ENCODE measurements at places on chromosomes 3 and 15. TPM values are rescaled to one million over a fixed set of nuclear protein-coding genes. Genes with fewer than 3 reads are reported as not detected.
A peak's percentile ranks its signal among the peaks of the same experiment; 100 is the strongest.

DNA sequence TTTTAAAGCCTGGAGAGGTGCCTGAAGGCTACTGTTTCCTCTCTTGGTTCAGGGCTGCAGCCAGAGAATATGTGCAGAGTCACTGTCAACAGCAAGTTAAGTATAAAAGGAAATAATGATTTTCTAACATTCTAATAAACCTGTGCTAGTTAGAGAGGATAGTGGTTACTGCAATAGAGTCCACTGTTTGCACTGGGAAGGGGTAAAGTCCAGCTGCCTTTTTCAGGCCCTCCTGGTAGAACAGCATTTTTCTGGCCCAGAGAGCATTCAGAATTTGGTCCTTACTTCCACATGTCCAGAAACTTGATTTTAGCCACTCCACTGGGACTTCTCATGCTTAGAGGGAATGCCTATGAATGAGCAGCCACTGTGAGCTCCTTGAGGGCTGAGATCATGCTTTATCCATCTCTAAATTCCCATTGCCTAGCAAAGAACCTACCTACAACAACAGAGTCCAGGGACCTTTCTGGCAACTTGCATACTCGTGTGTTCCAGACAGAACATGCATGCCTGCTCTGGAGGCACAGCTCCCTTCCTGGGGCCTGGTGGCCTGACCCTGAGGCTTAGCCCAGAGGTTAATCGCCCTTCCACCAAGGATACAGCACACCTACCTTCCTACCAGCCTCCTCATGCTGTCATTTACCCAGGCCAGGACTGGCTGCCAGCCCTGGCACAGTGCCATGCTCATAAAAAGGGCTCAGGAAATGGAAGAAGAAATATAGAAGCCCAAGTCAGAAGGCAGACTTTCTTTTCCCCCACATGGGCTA lies 50.3 kb upstream of the ATP13A3 start:
- no peaks in the 10 kb centered on the region for H3K27me3 ChIP-seq
- H3K4me1 ChIP-seq, result no peaks in the 10 kb centered on the region
- peak; percentile 75 for DNase-seq
- no peaks in the 10 kb centered on the region for H3K36me3 ChIP-seq

- no peak for DNase-seq
- no peaks in the 10 kb centered on the region for H3K27me3 ChIP-seq
- peaks cover 6% of the 10 kb centered on the region for H3K4me1 ChIP-seq
- H3K36me3 ChIP-seq, result no peaks in the 10 kb centered on the region
- H3K27ac ChIP-seq, result no peak overlapping the region
Observed at GRCh38 chr15:68543165-68544008, 35.4 kb upstream of the CORO2B start.

DNA sequence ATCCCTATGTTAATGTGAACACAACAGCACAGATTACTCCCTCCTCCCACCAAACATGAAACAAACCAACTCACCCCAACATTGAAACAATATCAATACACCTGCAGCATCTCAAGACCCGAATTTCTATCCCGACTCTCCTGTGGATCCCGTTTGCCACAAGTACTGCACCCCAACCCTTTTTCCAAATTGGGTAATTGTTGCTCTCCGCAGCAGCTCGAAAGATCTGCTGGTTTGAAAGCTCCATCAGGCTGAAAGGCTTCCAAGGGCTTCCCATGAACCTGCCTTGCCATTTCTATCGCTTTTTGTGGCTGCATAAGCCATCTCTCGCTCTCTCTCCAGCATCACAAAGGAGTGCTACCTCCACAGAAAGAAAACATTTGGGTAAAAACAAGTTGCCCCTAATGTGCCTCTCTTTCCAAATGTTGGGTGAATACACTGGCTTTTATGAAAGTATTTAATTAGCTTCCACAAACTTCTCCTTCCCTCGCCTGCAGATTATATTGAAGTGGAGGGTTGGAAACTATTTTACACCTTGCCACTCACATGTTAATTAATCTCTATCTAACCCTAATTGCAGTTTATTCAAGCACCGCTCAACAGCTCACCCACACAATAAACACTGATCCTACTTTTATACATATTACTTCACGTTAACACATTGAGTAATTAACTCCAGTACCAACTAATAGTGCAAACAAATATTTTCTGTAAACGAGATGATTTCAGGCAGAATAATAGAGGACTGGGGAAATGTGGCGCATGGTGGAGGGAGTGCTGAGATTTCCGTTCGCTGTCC lies 2.5 kb upstream of the FEZF2 start:
- H3K27me3 ChIP-seq, result peaks cover 100% of the 10 kb centered on the region
- peaks cover 48% of the 10 kb centered on the region for H3K4me1 ChIP-seq
- no peak overlapping the region for H3K27ac ChIP-seq
- DNase-seq, result no peak
- H3K36me3 ChIP-seq, result no peaks in the 10 kb centered on the region

Gene FBXO40
- not detected for total RNA-seq

Gene KLHL40
- total RNA-seq, result under 0.01 TPM

All from sigmoid colon (tissue), 7 donors.